ENCODE measurements at places on chromosomes 6 and 20. TPM values are rescaled to one million over a fixed set of nuclear protein-coding genes. Genes with fewer than 3 reads are reported as not detected.

Gene COL20A1
- total RNA-seq, result not detected

Gene CRIP3
- not detected for total RNA-seq

Gene TULP4
- 92.3 TPM for total RNA-seq

Gene BPIFA3
- total RNA-seq, result not detected

Gene COL12A1
- 35.3 TPM for total RNA-seq

Gene SLC22A16
- total RNA-seq, result not detected

Gene TTLL9
- total RNA-seq, result 0.99 TPM

Gene HLA-DQB1
- 0.78 TPM for total RNA-seq

Gene SLC35D3
- not detected for total RNA-seq

Gene ANGPT4
- total RNA-seq, result under 0.01 TPM

Gene RAMACL
- 0.99 TPM for total RNA-seq

Gene RBPJL
- total RNA-seq, result 837 TPM

Gene ELOVL2
- total RNA-seq, result 3.0 TPM

Gene SLC2A10
- 12.2 TPM for total RNA-seq

Gene HLA-DRA
- total RNA-seq, result 129 TPM

Gene GCNT2
- total RNA-seq, result 4.4 TPM

Gene PARD6B
- total RNA-seq, result 8.6 TPM

Gene MATN4
- total RNA-seq, result 4.9 TPM

Gene DUSP15
- total RNA-seq, result 3.6 TPM

Gene F13A1
- total RNA-seq, result 19.8 TPM

Gene VSX1
- 0.66 TPM for total RNA-seq

Gene TRAPPC3L
- not detected for total RNA-seq

Gene FLRT3
- 21.1 TPM for total RNA-seq

Gene ADGRF4
- not detected for total RNA-seq

Gene DACT2
- 4.9 TPM for total RNA-seq

Gene MYH7B
- total RNA-seq, result 1.3 TPM

Gene TCF21
- 1.3 TPM for total RNA-seq

Gene SLC17A2
- total RNA-seq, result not detected

Gene ZBP1
- not detected for total RNA-seq

Gene FOXA2
- 42.5 TPM for total RNA-seq

Gene BFSP1
- 0.52 TPM for total RNA-seq

Gene RIMS1
- 0.78 TPM for total RNA-seq

Gene KIF25
- 1.8 TPM for total RNA-seq

Gene GPR63
- 2.3 TPM for total RNA-seq

Gene TOX2
- 1.8 TPM for total RNA-seq

Gene C4B
- total RNA-seq, result 77.3 TPM

Gene MUC22
- not detected for total RNA-seq

Gene NFS1
- total RNA-seq, result 22.1 TPM

Gene TFAP2B
- not detected for total RNA-seq

Gene SNRNP48
- 18.7 TPM for total RNA-seq

Gene BHLHE23
- total RNA-seq, result not detected

Gene GATA5
- total RNA-seq, result not detected

Gene FILIP1
- 6.5 TPM for total RNA-seq

Gene SMOC2
- total RNA-seq, result 31.4 TPM

Gene SPATS1
- not detected for total RNA-seq

Gene PM20D2
- total RNA-seq, result 15.3 TPM

Gene SIM1
- total RNA-seq, result 3.6 TPM

Gene FITM2
- 7.0 TPM for total RNA-seq

Gene TSPO2
- total RNA-seq, result not detected

Gene SAMD10
- 3.6 TPM for total RNA-seq

Gene CCDC28A
- 17.9 TPM for total RNA-seq

Data from body of pancreas (tissue), 4 donors.